Activated CD4-positive, alpha-beta T cell treated with anti-CD3 and anti-CD28 coated beads, Interleukin-2, Interleukin-4, amounts not matched to agents 100 ng/mL and 50 ng/mL, durations not matched to agents 16 hours and 8 hours (primary cell): ENCODE measurements at places on chromosomes 16 and 17.
A peak's percentile ranks its signal among the peaks of the same experiment; 100 is the strongest.

DNA sequence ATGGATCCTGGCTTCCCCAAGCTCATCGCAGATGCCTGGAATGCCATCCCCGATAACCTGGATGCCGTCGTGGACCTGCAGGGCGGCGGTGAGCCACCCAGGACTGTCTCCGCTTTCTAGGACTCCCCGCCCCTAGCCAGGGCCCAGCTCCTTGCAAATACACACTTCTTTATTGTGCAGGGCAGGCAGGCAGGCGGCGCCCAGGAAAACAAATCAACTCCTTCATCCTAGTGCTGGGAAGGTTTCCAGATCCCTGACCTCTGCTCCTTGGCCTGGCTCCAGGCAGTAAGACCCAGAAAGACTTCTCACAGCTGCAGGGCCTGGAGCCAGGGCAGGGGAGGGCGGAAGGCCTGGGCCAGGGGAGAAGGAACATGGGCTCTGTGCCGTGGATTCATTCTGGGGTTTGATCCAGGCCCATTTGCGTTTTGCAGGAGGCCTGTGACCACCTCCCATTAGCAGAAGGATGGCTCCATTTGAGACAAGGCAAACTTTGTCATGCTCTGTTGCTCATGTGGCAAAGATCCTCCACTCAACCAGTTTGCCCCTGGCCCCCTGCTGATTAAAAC lies 6.0 kb upstream of the LPCAT2 start:
- DNase-seq = no peak

- DNase-seq = no peak
Observed at GRCh38 chr16:14669776-14670175, 24.3 kb downstream of the PLA2G10 start.

DNA sequence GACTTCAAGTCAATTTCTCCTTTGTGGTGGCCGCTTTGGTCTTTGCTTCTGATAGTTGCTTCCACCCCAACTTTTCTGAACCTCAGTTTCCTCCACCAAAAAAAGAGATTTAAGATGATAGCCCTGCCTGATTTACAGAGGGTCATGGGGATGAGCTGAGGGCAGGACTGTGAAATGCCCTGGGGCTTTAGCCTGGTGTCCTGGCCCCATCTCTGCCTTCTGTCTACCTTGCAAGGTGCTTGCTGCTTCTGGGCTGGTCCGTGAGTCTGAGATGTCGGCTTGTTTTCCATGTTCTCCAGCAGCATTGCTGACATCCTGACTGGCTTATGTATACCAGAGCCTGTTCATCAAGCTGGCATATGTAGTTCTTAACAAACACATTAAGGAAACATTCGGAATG lies 191.9 kb upstream of the MPHOSPH6 start:
- no peak for DNase-seq

DNA sequence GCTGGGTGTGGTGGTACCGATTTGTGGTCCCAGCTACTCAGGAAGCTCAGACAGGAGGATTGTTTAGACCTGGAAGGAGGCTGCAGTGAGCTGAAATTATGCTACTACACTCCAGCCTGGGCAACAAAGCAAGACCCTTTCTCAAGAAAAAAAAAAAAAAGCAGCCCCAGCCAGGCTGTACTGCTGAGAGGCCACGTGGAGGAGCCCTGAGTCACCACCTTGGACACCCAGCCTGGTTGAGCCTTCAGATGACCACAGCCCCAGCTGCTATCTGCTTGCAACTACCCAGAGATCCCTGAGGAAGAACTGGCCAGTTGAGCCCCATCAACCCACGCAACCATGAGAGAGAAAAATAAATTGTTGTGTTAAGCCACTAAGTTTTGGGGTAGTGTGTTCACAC lies 23.6 kb upstream of the GPRC5C start:
- no peak for DNase-seq

- no peak for DNase-seq
Observed at GRCh38 chr17:7459961-7460545, 15.2 kb downstream of the CHRNB1 start.

- DNase-seq = no peak
Observed at GRCh38 chr17:74424657-74425056, 7.2 kb upstream of the GPRC5C start.

- DNase-seq = no peak
Observed at GRCh38 chr17:49516180-49516579, 21.1 kb downstream of the NGFR start.

DNA sequence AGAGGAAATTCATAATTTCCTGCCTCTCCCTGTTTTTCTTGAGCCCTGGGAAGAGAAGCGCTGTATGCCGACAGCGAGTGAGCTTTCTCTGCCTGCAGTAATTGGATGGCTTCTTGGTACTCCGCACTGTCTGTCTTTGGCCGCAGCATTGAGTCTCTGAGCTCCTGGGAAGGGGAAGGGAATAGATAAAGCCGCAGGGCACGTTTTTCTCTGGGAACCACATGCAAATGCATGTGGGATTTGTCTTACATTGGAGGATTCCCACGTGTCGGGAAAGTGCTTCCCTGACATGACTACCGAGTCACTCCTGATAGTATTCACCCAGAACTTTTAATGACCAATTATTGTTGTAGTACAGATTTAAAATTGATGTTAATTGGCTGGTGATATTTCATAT lies 385.9 kb downstream of the CPPED1 start:
- DNase-seq = no peak

DNA sequence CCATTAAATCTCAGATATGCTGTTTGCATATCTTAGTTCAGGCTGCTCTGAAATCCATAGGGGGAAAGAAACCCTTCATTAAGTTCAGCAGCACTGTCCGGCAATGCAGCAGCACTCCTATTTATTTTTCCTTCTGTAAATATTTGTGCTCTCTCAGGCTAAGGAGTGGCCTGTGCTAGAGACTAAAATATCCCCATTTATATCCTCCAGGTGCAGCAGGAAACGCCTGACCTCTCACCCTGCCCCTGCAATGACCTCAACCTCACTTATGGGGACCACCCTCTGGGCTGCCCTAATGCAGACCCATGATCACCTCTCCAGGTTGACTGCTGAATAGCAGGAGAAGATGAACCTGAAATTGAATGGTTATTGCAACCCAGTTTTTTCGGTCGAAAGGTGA lies 165.0 kb upstream of the ELAC2 start:
- DNase-seq = no peak

GRCh38 chr17:39979893-39980350 lies 685 bp upstream of the PSMD3 start:
- DNase-seq = no peak

GRCh38 chr17:33113276-33113990 lies 121.8 kb downstream of the SPACA3 start:
- no peak for DNase-seq

- no peak for DNase-seq
Observed at GRCh38 chr17:57905875-57906455, 49.2 kb downstream of the CUEDC1 start.

GRCh38 chr17:7219812-7220592 lies at the start of the genes ACADVL and DLG4:
Gene ACADVL (plus strand): TSS chr17:7219938. CDS start chr17:7219985, 47 bp downstream.
Gene DLG4 (minus strand): TSS chr17:7219836.
- DNase-seq = peak; percentile 85

DNA sequence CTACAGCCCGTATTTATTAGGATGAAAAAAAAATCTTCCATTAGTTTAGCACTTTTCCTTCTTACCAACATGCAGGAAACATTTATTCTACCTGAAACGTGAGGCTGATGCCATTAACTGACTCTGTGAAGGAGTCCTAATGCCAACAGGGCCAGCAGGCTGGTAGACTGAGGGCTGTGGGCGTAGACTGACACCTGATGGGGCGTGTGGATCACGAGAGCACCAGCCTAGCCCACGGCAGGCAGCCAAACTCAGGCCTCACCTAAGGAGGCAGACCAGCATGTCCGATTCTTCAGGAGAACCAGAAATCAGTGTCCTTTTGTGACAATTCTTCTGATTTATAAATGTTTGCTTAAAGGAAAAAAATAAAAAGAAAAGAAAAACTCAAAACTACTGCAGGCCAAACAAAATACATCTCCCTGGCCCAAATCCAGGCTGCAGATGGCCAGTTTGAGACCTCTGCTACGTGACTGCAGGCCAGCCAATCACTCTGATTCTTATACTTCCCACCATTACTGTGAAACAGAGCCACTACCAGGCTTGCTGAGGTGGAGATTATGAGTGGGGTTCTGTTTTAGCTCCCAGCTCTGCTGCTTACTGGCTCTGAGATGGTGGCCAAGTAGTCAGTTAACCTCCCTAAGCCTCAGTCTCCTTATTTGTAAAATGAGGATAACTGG lies 66.5 kb downstream of the GNAO1 start:
- DNase-seq = no peak

DNA sequence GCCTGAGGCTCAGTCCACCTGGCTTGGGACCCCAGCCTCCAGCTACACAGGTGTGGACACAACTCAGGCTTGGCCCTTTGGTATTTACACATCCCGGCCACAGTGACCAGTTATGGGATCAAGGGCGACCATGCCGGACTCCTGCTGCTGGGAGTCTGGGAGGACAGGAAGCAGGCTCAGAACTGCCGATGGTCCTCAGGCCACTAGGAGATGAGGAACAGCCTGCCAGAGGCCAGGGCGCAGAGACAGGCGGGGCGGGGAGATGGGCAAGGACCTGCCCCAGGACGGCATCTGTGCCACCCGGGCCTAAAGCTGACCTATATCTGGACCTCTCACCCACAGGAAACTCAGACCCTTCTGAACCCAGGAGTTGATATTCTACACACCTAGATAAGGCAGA lies 12.5 kb downstream of the NXN start:
- no peak for DNase-seq

DNA sequence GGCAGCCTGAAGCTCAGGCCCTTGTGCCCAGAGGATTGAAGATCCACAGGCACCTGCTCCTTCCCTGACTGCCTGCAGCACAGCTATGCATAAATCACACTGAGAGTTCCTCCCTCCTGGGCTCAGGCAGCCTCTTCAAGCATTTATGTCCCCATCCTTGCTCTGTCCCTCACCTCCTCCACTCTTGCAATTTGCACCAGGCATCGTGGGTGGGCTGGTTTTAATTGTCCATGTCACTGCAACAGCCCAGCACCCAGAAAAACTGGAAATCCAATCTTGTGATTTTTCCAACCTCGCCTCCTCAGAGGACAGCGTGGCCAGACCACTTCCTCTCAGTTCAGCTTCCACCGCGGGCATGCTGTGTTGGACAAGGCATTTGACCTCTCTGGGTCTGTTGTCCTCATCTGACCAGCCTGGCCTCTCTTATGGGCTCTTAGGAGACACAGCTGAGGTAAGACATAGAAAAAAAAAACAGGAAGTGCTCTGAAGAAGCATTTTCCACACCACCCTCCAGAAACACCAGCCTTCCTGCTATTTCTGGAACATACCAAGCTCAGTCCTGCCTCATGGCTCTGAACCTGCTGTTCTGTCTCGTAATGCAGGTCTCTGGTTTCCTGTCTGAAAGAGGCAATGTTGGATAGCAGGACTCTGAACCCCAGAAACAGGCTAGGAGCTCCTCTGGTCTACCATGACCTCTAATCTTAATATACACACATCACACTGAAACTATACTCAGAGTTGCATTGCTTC lies 8.3 kb downstream of the TMEM114 start:
- no peak for DNase-seq

DNA sequence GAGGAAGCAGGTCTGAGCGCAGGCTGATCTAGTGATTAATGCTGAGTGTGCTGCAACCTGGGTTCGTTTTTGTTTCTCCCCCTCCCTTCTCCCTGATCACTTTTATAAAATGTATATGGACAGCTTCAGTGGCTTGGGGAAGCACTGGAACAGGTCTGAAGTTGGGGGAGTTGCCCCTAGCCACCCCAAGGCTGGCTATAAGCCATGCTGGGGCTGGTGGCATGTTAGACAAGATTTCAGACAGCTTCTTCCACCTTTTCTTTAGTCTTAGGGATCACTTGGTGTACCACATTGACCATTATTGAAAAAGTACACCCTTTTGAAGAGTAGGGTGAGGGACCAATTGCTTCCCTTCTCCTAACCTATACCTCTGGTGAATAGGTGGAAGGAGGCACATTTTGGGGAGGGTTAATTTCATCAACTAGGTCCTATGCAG lies 3.8 kb upstream of the VAC14 start:
- no peak for DNase-seq

DNA sequence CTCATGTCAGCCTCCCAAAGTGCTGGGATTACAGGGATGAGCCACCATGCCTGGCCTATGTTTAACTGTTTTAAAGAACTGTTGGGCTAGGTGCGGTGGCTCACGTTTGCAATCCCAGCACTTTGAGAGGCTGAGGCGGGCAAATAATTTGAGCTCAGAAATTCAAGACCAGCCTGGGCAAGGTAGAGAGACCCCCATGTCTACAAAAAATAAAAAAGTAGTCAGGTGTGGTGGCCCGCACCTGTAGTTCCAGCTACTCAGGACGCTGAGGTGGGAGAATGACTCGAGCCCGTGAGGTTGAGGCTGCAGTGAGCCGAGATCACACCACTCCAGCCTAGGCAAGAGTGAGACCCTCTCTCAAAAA lies 1.9 kb upstream of the ITGAL start:
- no peak for DNase-seq

DNA sequence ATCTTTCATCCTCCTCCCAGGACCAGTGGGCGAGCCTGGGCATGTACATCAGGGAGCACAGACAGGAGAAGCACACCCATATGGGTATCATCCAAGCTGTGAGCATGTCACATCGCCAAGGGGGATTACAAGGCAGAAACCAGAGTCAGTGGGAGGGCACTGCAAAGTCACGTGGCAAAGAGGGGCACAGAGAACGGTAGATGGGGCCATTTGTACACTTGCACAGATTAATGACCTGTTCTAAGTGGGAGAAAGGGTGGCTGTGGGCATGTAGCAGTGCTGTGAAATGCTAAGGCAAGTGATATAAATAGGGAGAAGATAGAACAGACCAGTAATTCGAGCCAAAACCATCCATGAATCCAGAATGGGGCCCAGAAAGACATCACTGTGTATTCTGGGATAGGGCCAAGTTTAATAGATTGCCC lies 265.0 kb downstream of the CPPED1 start:
- DNase-seq = peak; percentile 28

GRCh38 chr16:51542981-51543815 lies 392.1 kb upstream of the SALL1 start:
- no peak for DNase-seq
